Sciatic nerve (tissue), 2 donors: ENCODE measurements at places on chromosomes 2 and 18.
A peak's percentile ranks its signal among the peaks of the same experiment; 100 is the strongest.

GRCh38 chr18:48663931-48664847 is 125.4 kb downstream of the CTIF start:
- DNase-seq: peak; percentile 88

GRCh38 chr18:22176420-22177326 is 7.3 kb downstream of the GATA6 start:
- DNase-seq: no peak

- no peak for DNase-seq
Measured at GRCh38 chr2:150404147-150404546, 83.3 kb downstream of the RND3 start.

DNA sequence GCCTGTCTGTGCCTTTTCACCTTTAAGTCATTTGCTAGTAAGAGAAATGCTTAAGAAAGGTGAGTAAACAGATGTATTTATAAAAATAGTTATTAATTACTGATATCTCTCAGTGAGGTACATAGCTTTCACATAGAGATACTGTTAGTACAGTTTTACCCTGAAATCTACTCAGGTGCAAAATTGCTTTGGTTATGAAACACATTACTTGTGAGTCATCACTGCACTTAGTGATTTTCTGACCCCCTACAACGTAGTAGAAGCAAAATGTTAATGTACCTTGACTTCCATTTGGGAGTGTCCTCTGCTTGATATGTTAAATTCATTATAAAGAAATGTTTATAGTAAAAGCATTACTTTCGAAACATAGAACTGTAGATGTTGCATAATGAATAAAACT is 6.5 kb downstream of the GLS start:
- no peak for DNase-seq

DNA sequence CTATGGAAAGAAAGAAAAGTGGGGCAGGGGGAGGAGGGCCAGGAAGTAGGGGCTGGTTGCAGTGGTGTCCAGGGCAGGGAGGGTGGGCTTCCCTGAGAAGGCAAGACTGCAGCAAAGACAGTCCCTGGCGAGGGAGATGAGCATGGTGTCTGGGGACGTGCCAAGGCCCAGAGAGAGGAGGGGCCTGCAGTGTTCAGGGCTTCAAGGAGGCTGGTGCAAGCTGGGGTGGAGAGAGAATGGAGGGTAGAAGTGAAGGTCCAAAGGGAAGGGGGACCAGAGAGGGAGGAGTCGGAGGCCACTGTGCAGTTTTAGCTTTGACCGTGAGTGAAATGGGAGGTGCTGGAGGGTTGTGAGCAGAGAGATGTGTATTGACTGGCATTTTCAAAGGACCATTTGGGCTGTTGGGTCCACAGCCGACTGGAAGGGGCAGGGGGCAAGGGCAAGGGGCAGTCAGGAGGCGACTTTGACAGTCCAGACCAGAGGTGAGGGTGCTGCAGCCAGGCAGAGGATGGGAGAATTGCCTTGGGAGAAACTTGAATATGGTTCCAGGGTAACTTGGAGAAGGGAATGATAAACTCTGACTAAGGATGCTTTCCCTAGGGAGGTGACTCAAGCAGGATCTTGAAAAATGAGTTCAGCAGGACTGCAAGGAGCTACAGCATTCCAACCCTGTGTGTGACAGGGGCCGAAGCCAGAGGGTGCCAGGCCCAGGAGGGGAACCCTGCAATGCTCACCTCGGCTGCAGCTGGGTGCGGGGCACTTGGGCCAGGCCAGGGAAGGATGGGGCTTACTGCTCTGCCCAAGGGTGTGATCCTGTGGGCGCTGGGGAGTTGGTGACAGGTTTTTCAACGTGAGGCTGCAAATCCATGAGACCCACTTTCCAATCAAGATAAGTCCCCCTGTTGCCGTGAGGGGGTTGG is 177.1 kb upstream of the HAAO start:
- DNase-seq: peak; percentile 54

GRCh38 chr2:178412047-178412446 is 38.9 kb downstream of the PRKRA start:
- DNase-seq: no peak

DNA sequence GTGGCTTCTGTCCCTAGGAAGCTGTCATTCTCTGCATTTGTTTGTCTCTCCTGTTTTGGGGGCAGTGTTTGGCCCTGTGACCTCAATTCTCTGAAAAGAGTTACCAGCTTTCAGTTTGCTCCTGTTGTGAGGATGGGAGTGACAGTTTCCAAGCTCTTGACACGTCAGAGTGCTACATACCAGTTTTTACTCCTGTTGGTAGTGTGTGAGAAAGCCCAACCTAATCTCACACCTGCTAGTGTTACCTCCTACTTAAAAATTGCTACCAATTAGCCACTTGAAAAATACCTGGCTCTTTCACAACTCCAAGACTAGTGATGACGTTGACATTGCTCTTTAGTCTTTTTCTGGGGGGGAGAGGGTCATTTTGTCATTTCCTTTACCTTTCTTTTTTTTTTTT is 14.1 kb downstream of the SKA1 start:
- no peak for DNase-seq

DNA sequence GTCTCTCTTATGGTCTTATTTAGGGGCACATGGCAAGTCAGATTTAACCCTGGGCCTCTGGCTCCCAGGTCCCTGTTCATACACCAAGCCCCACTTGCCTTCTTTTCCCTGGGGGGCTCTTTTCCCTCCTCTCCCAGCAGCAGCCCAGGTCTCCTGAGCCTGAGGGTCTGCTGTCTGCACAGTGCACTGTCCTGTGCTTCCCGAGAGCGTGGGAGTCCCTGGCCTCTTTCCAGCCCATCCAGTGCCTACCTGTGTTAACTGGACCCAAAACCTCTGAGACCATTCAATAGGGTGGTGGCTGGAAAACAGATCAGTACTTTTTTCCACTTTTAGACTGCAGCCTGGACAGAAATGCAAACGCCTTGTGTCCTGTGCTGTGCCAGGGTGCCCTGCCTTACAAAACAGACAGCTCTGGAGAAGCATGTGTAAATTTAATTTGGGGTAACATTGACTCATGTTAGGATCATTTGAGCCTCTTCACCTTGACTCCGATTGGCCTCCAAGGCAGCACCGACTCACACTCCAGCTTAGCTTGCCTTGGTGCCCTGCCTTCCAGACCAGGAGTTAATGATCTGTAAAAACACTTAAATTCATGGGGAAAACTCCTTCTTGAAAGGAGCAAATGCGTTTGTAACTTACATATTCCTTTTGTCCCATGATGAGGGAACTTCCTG is 34.3 kb downstream of the TWIST2 start:
- DNase-seq: no peak

GRCh38 chr2:39696101-39696553 is 30.4 kb downstream of the TMEM178A start:
- no peak for DNase-seq

DNA sequence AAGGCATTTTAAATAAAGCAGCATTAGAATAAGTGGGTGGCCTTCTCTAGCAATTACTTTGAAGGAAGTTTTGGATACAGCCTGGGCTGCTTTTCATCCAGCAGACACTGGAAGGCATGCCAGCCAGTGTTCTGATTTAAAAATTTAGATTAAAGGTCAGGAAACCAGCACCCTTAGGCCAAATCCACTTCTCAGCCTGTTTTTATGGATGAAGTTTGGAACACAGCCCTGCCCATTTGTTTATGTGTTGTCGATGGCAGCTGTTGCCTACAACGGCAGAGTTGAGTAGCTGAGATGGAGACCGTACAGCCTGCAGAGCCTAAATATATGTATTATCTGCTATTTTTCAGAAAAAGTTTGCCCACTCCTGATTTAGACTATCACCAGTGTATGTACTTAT is 313.6 kb upstream of the ACVR2A start:
- DNase-seq: no peak
